ENCODE measurements at places on chromosomes 7 and 10.

DNA sequence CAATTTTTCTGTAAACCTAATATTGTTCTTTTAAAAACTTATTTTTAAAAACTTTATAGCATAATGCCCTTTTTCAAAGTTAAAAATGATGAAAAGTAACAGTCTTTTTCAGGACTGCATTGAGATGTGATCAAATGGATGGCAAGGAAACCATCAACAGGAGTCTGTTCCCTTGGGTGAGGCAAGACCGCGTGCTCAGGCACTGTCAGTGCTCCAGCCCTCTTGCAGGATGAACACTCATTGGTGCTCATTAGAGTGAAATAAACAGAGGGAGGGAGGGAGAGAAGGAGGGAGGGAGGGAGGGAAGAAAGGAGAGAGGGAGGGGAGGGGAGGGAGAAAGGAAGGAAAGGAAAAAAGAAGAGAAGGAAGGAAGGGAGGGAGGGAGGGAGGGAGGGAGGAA is 145.7 kb upstream of the CHST15 start:
- no peak for DNase-seq

- no peak for DNase-seq
These were observed 22.5 kb upstream of the TNKS2 start for GRCh38 chr10:91775731-91776130.

DNA sequence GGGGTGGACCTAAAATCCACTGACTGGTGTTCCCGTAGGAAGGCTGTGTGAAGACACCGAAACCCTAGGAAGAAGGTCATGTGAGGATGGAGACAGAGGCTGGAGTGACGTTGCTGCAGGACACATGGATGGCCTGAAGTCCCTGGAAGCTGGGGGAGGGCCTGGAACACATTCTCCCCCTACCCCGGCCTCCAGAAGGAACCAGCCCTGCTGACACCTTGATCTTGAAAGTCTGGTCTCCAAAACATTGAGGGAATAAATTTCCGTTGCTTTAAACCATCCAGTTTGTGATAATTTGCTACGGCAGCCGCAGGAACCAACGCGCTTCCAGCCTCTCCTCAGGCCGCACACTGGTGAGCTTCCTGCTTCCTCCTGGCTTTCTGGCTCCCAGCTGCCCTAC is 288.2 kb downstream of the GLRX3 start:
- no peak for DNase-seq

- no peak for DNase-seq
These were observed 34.4 kb downstream of the HECTD2 start for GRCh38 chr10:91444211-91445182.

- no peak for DNase-seq
These were observed 1.7 kb upstream of the MCU start for GRCh38 chr10:72690071-72690755.

DNA sequence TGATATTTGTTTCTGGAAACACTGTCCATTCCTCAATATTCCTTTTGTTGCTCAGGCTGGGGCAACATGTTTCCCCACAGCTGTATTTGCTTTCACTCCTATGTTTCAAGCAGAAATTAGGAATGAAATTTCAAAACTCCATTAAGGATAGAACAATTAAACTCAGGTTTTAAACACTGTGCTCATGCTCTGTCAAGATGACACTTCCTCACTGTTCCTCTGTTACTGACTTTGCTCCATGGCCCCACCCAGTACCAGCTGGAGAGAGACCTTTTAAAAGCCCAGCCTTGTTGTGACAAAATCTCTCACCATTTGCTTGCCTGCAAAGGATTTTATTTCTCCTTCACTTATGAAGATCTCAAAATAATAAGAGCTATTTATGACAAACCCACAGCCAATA is 197.4 kb downstream of the ELMO1 start:
- no peak for DNase-seq

DNA sequence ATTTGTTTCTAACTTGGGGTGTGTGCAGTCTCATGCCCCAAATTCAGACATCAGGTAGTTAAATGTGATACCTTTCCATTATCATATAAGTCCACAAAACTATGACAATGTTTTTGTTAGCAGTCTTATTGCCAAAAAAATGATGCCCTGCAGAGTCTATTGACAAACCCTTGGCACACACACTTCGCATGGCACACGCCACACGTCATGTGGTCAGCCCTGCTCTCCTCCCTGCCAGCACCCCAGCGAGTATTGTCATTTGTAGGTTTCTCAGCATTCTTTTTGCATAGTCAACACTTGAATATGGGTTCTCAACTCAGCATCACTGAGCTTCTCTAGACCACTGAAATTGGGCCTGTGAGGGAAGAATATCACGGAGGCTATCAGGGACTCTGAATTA is 356.0 kb downstream of the INHBA start:
- no peak for DNase-seq

DNA sequence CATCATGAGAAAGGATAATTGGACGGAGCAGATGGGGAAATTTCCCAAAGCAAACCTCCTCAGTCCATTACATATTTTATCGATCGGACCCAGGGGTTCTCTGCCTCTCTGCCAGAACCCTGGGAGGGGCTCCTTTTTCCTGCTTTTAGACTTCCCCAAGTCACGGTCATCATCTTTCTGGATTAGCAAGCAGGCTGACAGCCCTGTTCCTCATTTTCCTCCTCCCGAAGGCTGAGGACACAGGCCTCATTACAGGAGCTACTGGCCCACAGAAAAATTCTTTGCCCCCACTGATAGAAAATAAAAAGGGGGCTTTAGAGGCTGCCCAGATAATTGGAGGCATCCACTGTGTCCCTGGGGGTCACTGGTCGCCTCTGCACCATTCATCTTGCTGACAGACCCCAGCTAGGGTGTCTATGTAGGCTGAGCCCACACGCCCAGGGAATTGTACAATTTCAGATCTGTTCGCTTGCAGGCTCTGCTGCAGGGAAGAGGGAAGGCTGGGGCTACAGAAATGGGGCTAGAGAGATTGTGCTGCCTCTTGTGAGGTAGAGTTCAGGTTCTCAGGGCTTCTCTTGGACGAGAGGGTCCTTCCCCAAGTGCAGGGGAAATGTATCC is 125.7 kb upstream of the SDK1 start:
- DNase-seq: no peak

- no peak for DNase-seq
These were observed 598.3 kb upstream of the GHITM start for GRCh38 chr10:83541046-83541445.

Measured in CD4-positive, alpha-beta T cell treated with Interleukin-6 for 4 hours (primary cell).